NCI-H2107 (cell line): ENCODE measurements at places on chromosomes 5 and 9.

DNA sequence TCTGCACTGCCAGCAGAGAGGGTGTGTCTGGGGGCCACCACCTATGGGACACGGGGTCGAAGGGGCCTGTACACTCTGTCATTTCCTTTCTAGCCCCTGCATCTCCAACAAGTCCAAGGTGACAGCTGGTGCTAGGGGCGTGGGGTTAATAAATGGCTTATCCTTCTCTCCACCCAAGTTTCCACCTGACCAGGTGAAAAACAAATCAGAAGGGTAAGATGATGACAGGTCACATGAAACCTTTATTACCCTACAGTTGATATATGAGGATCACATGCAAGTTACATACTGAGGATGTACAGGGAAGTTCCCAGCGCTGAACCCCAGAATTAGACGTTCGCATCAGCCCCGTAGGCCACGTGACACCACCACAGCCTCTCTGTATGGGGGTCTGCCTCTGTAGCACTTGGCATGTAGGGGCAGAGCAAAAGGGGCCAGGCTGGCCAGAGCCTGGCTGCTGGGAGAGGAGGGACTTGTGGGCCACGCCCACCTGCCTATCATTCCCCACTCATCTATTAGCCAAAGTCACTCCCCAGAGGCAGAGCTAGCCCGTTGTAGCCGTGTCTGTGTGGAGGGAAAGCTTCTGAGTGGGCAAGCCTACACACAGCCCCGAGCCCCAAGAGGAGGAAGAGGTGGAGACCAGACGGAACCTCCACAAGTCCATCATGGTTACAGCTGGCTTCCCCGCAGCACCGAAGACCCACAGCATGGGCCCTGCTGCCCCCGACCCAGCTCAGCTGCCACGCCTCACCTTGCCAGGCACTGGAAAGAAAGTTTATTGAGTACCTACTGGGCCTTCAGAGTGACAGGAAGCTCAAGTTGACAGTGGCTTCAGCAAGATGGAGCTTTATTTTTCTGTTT, 2.2 kb downstream of the TMEM141 start:
- no peak for DNase-seq

DNA sequence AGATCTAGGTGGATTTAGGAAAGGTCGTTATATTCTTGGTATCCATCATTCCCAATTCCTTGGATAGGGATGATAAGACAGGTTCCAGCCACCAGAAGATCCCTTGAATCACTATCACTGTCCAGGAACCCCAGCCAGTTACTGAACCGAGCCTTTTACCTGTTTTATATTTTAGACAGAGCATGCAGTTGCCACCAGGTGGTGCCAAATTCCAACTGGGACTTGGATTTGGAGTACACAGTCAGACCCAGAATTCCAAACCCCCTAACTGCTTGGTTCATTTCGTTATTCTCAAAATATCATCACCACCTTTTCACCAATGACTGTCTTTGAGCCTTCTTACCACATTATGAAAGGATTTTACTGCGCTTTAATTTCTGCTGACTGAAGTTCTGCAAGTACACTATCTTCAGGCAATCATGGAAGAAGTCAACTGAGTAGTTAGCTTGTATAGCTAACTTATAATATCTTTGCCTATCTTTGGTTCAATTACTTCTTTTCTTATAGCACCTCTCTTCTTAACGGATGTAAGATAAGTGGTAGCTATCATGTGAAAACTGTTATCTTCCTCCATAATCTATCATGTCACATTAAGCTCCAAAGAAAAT, 191.8 kb downstream of the PRR16 start:
- DNase-seq: no peak

DNA sequence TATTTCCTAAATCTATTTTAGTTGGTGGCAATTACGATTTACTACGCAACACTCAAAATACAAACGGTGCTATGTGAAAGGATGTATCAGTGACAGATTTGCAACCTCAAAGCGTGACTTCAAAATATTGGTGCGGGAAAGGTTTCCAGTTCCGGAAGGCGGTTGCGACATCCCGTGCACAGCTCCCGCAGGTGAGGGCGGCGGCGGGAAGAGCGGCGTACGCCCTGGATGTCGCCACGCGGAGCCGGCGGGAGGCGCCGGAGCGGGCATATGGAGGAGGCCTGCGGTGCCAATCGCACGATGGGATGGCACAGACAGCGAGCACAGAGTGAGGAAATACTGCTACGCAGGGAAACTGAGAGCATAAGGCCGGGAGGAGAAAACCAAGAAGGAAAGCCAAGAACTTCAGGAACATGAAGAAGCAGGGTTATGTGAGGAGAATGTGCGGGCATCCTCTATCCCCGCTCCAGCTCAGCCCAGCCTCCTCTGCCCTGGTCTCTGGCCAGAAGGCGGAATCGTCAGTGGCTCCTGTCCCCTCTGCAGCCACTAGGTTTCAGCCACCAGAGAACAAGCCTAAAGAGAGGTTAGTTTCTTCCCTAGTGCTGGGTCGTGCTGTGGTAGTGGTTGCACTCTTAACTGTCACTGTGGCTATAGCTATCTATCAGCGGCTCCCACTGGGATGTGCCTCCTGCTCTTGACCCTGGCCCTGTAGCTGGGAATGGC, 378.1 kb upstream of the TLE4 start:
- DNase-seq: no peak

DNA sequence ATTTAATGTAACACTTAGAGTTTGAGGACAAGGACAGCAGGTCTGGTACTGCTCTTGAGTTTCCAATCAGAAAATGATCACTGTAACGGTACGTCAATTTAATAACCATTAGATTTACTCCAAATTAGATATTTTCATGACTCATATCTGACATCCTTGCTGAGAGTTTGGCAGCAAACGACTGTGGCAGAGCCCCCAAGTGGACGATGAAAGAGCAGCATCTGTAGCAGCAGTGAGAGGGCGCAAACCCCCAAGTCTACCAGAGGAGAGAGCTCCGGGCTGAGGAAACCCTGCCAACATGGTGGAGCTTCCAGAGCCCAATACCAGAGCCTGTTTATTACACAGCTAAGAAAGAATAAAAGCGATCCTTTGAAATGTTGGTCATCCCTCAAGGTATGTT, 73.2 kb upstream of the EPB41L4A start:
- no peak for DNase-seq

- DNase-seq: no peak
Measured at GRCh38 chr5:177452688-177453638, 6.3 kb downstream of the PRR7 start.
